ENCODE measurements at places on chromosomes 16 and 17. TPM values are rescaled to one million over a fixed set of nuclear protein-coding genes. Genes with fewer than 3 reads are reported as not detected.

GRCh38 chr17:36133602-36134236 lies 30.1 kb downstream of the CCL4 start:
- no peak for DNase-seq

- no peak for DNase-seq
Observed at GRCh38 chr16:67296420-67296819, 17.1 kb downstream of the PLEKHG4 start.

GRCh38 chr16:24046442-24046841 lies 209.7 kb upstream of the CACNG3 start:
- DNase-seq, result no peak

GRCh38 chr16:48607056-48607825 lies 2.7 kb downstream of the N4BP1 start:
- DNase-seq, result no peak

GRCh38 chr16:64234200-64234599 lies 887.7 kb downstream of the CDH11 start:
- no peak for DNase-seq

DNA sequence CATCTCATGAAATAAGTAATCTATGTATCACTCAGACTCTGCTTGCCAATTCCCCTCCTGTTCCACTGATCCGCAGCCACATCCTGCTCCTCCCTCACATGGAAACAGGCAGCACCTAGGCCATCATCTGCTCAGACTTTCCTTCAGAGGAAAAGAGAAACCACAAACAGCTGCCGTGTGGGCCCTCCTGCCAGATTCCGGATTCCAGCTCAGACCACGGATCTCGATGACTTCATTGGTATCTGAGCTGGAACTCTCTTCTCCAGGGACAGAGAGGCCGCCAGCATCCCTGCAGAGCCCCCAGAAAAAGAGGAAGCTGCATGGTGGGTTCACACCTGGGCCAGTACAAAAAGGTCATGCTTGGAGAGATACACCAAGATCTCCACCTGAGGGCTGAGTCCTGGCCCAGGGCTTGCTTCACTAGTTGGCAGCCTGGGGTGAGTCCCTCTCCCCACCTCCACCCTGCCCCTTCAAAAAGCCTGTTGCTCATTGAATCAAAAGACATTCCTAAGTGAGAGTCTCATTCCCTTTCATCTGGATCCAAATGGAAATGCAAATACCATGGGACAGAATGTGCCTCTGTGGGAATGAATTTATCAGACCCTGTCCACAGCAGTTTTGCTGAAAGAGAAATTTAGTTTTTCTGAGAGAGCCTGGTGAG lies 47.2 kb downstream of the HOXB1 start:
- DNase-seq, result no peak

- DNase-seq, result no peak
Observed at GRCh38 chr17:66498580-66498979, 196.2 kb downstream of the PRKCA start.

DNA sequence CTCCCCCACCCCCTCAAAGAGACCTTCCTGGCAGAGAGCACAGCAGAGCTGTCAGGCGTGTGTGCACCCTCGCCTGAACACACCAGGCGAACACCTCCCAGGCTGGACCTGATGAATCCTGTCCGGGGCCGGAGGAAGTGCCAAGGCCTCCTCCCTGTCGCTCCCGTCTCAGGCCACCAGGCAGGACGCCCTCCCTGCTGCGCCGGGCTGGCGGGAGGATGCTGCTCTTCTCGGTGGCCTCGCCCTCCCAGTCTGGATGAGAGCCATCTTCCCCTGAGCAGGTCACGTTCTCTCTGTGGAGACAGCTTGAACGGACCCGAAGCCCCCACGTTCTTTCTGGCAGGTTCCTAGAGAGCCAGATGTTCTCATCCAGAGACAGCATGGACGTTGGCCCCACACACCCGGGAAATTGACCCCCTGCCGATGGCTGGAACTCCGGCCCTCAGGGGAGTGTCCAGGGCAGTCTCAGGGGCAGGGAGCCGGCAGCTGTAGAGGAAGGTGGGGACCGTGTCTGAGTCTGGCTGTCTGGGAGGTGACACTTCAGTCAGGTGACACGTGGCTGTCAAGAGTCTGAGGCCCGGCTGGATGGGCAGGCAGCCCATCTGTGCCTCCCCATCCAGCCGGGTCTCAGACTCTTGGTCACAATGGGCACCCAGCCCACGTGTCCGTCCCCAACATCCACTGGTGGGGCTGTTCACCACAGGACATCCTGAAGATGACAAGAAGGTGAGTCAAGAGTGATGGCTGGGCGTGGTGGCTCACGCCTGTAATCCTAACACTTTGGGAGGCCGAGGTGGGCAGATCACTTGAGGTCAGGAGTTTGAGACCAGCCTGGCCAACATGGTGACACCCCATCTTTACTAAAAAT lies 5.0 kb upstream of the TIMP2 start:
- DNase-seq, result no peak

DNA sequence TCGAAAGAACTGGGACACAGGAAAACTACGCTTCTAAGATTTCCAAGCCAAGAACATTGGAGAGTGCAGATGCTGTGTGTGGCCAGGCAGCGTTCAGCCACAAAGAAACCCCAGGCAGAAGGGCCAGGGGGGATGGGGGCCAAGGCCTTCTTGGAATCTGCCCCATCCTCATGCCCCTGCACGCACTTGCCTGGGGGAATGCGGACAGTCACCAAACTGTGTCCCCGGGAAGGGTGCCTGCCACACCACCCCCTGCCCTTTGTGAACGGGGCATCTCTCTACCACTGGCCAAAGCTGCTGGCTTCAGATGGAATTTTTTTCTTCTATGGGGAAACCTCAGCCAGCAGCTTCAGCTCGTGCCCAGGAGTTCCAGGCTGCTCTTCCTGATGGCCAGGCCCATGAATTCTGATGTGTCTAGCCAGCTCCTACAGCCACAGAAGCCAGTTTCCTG lies 32.0 kb upstream of the DNAH17 start:
- no peak for DNase-seq

DNA sequence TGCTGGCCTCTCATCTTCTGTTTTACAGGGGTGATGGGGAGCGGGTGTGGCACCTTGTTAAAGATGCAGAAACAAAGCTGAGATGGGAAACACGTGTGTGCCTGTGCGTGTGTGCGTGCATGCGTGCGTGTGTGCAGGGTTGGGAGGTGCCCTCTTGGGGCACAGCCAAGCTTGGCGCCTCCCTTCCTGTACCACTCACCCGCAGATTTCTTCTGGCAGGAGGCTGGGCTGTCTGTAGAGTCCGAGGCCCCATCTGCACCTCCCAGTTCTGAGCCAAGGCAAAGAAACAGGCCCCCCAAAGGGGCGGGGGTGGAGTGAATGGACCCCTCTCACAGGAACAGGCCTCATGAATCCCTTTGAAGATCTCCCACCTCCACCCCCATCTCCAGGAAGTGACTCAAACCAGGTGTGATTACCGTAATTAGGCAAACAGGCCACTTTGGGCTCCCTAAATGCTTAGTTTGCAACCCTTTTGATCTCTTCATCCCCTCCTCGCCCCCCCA lies 20.9 kb downstream of the TNS4 start:
- DNase-seq, result no peak

GRCh38 chr17:36127199-36127893 lies 23.7 kb downstream of the CCL4 start:
- no peak for DNase-seq

- no peak for DNase-seq
Observed at GRCh38 chr16:80982646-80983045, 24.0 kb downstream of the CMC2 start.

Gene VASN
- 2.4 TPM for total RNA-seq
